HS-27A (cell line): ENCODE measurements at places on chromosomes 13 and 19.

- no peak for DNase-seq
Measured at GRCh38 chr19:45900738-45901431, 1.5 kb downstream of the MYPOP start.

GRCh38 chr19:57103573-57104277 lies 16.1 kb upstream of the USP29 start:
- DNase-seq = peak; percentile 31

DNA sequence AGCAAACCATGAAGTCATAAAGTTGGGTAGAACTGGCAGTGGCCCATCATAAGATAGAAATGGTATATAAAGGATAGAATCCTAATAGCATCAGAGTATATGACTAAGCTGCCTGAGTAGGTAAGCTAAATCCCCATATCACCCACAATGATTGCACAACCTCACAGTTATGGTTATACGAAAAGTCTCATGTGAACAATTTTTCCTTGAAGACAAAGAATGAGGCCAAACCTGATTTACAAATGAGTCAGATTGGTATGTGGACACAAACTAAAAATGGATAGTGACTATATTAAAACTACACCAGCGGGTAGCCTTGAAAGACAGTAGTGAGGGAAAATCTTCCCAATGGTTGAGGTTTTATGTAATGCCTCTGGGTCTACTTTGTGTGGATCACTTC lies 40.9 kb upstream of the UFM1 start:
- peak; percentile 15 for DNase-seq

- no peak for DNase-seq
Measured at GRCh38 chr13:99969919-99970650, 1.5 kb downstream of the ZIC5 start.

DNA sequence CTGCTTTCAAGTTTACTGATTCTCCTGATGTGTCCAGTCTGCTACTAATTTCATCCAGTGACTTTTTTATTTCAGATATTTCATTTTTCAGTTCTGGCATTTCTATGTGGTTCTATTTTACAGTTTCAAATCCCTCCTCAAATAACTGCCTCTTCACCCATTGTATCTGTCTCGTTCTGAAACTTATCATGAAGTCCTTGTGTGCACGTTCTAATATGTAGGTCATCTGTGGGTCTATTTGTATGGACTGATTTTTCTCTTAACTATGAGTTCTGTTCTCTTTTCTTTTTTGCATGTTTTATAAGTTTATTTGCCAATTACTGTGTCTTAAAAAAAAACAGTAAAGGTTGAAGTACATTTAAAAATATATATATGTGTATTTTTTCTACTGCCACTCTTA lies 43.3 kb downstream of the KCNC3 start:
- DNase-seq = no peak

GRCh38 chr19:11451871-11452619 lies 16.6 kb downstream of the PRKCSH start:
- DNase-seq = no peak

- peak; percentile 47 for DNase-seq
Measured at GRCh38 chr13:42762917-42763316, 18.5 kb upstream of the FAM216B start.

DNA sequence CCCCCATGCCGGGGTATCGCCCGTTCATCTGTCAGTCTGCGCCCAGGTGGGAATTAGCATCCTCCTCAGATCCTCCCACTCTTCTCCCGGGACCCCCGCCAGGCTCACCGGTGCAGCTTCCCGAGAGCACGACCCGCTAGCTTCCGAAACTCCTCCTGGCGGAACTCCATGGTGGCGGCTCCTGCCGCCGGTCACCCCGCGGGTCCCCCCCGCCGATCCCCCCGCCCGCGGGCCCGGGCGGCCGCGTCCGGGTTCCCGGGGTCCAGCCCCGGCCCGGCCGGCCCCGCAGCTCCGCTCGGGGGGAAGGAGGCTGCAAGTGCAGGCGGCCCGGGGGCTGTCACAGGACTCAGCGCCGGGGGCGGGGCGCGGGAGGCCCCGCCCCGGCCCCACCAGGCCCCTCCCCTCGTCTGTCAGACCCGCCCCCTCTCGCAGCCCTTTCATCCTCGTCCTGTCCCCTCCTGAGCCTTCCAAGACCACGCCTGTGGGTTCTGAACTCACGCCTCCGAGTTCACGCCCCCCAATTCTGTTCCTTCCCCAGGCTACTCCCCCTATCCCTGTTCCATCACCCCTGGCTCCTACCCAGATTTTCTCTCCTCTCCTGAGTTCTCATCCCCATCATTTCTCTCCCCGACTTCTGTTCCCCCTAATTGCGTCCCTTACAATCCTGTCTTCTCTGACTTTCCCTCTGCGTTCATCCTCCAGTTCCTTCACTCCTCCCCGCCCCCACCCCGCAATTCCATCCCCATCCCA lies at the start of gene SLC17A7:
Gene SLC17A7, minus strand, starts transcription at position 318 of the 750 bp plus-strand sequence. Its CDS starts 148 bp downstream, at position 170.
- DNase-seq = no peak

- no peak for DNase-seq
Measured at GRCh38 chr19:15297416-15298224, 34.7 kb downstream of the BRD4 start.

GRCh38 chr13:29991343-29991742 lies 140.9 kb upstream of the UBL3 start:
- DNase-seq = peak; percentile 60

DNA sequence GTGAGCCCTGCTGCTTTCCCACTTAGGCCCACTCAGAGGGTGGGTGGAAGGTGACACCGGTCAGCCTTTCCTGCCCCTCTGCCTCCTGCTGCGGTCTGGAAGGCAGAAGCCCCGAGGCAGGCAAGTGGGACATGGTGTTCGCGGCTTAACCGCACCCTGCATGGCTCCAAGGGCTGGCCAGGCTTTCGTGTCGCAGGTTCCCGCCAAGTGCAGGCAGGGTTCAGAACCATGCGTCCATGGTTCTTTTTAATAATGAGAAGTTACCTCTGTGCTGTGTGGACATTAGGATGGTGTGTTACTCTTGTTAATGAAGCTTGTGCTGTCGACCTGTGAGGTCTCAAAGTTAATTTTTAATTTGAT lies 986 bp downstream of the DGKH start:
- DNase-seq = no peak

- DNase-seq = no peak
Measured at GRCh38 chr19:19406878-19407632, 1.6 kb downstream of the GATAD2A start.

- DNase-seq = no peak
Measured at GRCh38 chr13:102323505-102323904, 78.3 kb downstream of the FGF14 start.

DNA sequence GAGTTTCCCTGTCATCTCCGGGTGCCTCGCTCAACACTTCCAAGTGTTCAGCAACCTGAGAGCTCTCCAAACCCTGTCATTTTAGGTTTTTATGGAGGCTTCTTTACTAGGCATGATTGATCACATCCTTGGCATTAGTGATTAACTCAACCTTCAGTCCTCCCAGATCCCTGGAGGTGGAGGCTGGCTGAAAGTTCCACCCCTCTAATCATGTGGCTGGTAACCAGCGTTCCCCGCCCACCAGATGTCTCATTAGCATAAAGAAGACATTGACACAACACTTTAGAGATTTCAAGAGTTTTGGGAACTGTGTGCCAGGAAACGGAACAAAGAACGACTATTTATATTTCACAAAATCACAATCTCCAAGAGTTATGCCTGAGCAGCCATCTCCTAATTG lies 71.1 kb upstream of the RGCC start:
- no peak for DNase-seq

GRCh38 chr13:24183741-24184182 lies 23.2 kb downstream of the SPATA13 start:
- DNase-seq = no peak

GRCh38 chr19:1774989-1775772 lies 21.9 kb downstream of the ONECUT3 start:
- no peak for DNase-seq

DNA sequence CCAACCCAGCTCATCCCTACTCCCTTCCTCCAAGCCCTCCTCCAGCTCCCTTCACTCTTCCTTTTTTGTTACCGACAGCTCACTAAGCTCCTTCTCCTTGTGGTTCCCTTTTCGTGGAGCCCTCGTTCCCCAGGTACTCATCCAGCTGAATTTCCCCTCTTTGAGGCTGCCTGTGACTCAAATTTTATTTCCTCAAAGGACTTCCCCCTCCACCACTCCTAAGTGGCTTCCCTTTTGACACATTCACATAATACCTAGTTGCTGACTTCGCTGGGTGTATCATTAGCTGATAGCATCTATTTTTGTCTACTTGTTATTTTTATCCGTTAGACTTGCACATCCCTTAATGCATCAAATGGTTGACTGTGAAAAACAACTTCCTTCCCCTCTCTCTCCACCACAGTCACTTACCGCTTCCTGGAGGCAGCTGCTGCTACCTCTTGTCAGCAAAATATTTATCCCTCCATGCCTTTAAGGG lies 14.5 kb downstream of the FFAR2 start:
- no peak for DNase-seq

- DNase-seq = no peak
Measured at GRCh38 chr13:74850893-74851292, 631.1 kb downstream of the TBC1D4 start.

- peak; percentile 40 for DNase-seq
Measured at GRCh38 chr13:30341815-30342570, 34.6 kb upstream of the KATNAL1 start.

GRCh38 chr13:79987761-79988160 lies 353.2 kb downstream of the SPRY2 start:
- no peak for DNase-seq

- DNase-seq = no peak
Measured at GRCh38 chr19:46065486-46066071, 24.8 kb upstream of the IGFL4 start.

DNA sequence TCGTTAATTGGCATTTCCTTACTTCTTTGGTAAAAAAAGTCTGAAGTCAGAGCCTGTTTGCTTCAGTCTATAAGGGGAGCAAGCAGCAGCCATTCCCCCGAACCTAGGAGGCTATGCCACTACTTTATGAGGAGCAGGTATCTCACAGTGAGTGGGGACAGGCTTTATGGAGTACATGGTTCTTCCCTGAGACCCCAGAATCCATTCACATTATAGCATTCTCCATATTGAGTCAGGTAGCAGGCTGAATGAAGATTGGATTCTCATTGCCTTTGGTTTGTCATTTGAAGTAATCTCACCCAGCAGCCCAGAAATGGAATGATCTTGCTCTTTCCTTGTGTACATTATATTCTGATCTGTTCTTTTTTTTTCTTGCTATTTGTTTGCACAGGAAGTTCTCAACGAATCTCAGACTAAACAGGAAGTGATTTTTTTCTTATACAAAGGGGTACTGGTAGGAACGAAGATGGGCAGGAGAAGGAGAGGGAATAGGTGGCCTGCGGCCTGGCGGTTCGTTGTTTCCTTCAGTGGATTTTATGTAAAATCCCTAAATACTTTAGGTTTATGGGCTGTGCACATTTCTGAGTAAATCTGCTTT lies 74.4 kb downstream of the ARHGAP35 start:
- DNase-seq = no peak

DNA sequence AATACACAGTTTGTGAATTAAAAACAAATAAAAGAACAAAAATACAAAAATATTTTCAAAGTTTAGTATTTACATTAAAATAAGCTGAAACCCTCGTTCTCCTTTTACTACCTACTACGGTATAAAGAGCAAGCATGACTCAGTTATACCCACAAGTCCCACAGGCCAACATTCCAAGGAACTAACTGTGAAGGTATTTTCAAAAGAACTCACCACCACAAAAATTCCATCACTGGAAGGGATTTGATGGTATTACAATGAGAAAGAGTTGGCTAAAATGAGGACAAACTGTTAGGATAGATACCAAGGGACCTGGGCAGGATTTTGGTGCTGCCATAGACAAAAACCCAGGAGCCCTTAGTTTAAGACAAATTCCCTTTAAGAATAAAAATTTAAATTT lies 122.7 kb downstream of the TBC1D4 start:
- peak; percentile 74 for DNase-seq

- DNase-seq = no peak
Measured at GRCh38 chr13:28741084-28741491, 22.3 kb upstream of the SLC46A3 start.

DNA sequence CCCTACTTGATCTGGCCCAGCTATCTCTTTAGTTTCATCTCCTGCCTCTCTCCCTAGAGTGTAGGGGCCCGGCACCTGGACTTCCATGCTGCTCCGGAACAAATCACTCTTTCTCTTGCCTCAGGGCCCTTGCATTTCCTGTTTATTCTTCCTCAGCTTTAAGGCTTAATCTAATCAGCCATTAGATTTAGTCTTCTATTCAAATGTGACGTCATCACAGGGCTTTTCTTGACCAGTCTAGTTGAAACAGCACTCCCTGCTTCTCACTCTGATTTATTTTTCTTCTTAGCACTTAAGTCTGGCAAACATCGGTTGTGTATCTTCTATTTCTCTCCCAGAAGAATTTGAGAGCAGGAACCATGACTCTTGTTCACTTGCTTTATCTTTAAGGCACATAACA lies 564.1 kb downstream of the EFNB2 start:
- DNase-seq = no peak

- no peak for DNase-seq
Measured at GRCh38 chr13:53158201-53158600, 129.6 kb downstream of the OLFM4 start.
